SHP77 treated with DMSO at 0.1 percent for 48 hours (cell line): ENCODE measurements at places on chromosomes 6 and 20.

DNA sequence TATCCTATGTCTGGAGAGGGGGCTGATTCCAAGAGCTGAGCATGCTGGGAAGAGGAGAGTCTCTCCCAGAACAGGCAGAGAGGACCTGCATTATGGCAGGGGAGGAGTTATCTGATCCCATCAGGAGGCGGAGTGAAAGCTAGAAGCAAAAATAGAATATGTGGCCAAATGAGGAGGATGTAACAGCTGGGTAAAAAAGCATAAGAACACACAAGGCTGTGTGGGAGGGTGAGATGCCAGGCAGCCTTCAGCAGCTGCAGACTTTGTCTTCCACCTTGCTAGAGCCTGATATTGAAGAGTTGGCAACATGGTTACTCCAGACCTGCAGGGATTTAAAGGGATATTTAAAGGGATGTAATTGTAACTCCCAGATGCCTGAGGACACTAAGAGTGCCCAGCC, 167.1 kb downstream of the PTPRT start:
- no peak for DNase-seq

DNA sequence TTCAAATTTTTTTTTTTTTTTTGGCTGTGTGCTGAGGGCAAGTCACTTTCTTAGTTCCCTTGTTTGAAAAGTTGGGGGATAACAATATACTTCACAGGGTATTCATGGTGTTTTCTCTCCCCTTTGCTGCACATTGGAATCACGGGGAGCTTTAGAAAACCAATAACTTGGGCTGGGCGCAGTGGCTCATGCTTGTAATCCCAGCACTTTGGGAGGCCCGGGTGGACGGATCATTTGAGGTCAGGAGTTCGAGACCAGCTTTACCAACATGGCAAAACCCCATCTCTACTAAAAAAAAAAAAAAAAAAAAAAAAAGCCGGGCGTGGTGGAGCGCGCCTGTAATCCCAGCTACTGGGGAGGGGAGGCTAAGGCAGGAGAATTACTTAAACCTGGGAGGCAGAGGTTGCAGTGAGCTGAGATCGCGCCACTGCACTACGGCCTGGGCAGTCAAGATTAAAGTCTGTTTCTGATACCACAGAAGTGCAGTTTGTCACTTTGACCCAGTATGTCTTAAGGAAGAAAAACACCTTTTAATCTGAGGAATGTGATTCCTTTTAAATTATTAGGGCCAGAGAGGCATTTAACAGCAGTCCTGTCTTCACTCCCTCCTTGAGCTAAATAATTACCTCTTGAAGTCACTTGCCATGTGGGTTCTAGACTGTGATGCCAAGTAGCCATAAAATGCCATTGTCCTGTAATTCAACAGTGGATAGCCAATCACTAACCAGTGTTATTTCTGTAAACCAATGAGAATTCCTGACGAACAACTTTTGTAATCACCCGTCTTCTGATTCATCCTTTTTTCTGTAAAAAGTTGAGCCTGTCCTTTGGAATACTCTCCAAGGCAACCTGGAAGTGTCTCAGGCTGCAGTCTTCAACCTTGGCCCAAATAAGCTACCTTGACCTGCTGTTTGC, 16.1 kb downstream of the SRSF3 start:
- no peak for DNase-seq

GRCh38 chr6:72580281-72580940, 41.5 kb upstream of the KCNQ5 start:
- DNase-seq = peak; percentile 43

DNA sequence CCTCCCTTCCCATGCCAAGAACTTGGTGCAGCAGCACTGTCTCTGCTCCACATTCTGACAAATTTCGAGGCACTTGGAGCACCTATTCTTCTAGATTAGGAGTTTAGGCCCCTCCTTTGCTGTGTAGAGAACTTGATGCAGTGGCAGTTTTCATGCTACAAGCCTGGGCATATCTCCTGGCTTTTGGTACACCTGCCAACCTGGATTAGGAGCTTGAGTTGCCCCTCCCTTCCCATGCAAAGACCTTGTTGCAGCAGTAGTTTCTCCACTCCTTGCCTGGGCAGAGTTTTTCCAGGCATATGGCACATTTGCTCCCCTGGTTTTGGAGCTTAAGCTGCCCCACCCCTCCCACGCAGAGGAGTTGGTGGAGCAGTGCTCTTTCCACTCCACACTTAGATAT, 956.1 kb downstream of the EYS start:
- no peak for DNase-seq

GRCh38 chr6:137353346-137353745, 134.2 kb upstream of the IFNGR1 start:
- DNase-seq = no peak

DNA sequence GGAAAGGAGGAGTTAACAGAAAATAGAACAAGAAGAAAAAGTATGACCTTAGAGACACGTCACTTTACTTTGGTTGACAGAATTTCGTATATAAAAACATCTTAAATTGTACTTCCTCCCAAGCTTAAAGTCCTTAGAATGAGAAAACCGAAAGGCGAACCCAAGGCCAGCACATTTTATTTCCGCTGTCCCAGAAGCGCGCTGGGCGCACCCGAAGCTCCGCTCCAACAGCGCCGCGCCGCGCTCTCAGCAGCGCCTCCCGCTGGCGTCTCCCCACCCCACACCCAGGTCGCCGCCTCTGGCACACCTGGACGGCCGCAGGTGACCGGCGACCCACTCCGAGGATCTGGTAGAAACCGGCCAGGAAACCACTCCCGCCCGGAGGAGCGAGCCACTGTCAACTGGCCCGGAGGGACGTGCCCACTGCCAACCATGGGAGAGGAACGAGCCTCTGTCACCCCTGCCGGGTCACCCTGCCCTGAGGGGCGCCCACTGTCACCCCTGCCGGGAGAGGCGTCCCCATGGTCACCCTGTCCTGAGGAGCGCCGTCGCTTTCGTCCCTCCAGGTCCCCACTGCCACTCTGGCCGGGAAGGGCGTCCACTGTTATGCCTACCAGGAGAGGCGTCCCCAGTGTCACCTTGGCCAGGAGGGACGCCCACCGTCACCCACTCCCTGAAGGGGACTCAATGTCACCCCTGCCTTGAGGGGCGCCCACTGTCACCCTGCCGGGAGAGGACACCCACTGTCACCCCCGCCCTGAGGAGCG, 824 bp downstream of the MPC1 start:
- DNase-seq = peak; percentile 72

DNA sequence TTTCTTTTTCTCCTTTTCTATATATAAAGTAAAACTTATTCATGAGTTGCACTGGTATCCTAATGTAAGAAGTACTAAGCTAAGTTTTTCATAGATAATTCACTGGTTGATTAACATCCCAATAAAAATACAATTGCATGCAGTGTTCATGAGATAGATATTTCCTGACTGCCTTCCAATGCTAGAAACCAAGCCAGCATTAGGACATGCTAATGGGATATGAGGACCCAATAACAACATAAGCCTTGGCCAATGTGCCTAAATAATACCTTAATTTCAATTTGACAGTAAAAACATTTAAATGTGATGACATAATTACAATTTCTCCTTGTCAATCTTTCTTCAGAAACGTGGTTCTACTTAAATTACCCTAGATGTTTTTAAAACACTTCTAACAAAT, 152.7 kb downstream of the RNGTT start:
- no peak for DNase-seq

GRCh38 chr6:16420715-16421461, 182.5 kb downstream of the GMPR start:
- DNase-seq = no peak

GRCh38 chr6:164063346-164063745, 648.8 kb downstream of the QKI start:
- DNase-seq = no peak

DNA sequence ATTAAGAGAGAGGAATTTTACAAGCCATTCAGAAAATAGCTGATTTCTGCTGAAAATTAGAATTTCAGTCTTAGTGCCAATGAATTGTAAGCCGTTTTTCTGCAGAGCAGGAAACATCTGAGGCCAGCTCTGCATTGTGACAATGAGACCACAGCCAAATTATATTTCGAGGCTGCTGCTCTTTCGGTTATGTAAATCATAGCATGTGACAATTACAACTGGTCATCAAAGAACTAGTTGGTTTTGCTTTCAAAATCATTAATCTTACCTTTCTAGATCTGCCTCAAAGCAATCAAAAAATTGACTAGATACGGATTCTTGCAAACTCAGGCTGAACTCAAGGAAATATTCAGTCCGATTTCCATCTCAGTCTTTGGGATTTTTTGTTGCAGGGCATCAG, 33.4 kb upstream of the INSM1 start:
- no peak for DNase-seq

DNA sequence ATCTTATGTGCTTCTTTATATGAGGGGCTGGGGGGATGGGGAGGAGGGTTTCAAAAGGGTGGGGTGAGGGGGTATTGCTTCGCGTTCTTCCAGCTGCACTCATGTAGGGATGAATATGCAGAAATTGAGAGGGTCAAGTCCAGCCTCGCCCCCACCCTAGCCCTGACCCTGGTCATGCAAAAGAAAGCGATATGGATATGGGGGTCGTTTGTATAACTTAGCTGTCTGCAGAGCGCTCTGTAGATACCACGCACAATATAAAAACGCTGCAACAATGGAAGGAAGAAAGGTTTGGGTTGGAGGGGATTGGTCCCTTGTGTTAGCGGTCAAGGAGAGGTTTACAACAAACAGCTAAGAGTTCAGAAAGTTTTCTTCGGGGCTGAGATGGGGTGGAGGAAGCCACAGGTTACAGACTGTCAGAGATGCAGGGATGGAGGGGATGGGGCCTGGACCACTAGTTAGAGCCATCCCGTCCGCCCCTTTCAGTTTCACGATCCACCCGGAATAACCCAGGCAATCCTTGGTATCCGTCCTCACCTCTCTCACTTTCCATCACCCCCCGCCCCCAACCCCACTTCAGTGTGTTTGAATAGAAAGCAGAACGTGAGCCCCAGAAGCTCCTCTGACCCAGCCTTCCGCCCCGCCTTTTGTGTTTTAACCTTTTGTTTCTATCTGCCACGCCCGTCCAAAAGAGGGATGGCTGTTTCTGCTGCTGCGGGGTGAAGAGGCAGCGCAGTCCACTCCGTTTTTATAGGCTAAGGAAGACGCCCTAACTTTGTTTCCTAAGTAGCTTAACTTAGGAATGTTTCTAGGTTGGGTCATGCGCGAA, 73.5 kb downstream of the SOX4 start:
- DNase-seq = no peak

DNA sequence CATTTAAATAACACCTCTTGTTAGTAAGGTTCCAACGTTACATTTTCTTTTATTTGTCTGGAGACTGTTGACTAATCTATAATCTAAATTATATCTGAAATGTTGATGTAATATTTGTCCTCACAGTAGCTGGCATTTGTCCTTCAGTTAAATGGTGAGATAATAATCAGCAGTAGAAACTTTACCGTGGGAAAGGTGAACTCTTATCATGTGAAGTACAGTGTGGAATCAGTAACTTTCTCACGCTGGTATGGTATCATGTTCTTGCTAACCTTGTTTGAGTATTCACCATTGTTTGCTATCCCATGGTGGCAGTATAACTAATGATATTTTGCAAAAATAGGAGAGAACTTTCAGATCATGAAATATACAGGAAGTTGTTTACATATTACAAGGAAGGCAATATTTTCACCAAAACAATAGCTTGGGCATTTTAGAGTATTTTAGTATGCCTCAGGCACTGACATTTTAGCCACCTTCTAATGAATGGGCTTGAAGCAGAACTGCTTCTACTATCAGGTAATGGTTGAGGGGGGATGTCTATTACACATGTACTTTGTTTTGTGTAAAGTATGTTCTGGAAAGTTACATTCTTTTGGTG, 4.8 kb downstream of the GMNN start:
- no peak for DNase-seq

DNA sequence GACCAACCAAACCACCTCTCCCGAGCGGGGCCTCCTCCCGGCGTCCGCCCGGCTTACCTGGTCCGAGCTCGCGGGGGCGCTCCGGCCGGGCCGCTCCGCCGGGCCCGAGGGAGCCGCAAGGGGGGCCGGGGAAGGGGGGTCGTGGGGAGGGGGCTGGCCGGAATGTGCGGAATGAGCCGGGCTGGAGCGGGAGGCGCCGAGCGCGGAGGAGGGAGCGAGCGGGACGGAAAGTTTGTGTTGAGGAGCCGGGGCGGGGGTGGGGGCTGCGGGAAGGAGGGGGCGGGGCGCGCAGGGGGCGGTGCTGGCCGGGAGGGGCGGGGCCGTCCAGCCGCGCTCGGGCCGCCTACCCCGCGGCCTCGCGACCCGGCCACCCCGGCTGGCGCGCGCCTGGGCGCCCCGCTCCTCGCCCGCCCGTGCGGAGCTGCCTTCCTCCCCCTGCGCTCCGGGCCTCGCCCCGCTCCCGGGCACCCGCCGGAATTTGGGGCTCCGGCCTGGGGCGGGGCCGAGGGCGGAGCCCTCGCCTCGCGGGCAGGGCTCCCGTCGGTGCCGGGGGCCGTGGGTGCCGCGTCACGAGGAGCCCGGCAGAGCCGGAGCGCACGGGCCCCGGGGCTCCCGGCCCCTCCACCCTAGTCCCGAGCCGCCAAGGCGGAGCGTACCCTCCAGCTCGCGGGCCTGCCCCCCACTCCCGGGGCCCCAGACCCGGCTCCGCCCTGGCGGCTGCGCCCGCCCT, at the start of gene TEAD3:
Gene TEAD3, minus strand, starts transcription at position 239 of the 730 bp plus-strand sequence.
- DNase-seq = no peak

- no peak for DNase-seq
These were observed 78.9 kb downstream of the CD24 start for GRCh38 chr6:106895703-106896040.

DNA sequence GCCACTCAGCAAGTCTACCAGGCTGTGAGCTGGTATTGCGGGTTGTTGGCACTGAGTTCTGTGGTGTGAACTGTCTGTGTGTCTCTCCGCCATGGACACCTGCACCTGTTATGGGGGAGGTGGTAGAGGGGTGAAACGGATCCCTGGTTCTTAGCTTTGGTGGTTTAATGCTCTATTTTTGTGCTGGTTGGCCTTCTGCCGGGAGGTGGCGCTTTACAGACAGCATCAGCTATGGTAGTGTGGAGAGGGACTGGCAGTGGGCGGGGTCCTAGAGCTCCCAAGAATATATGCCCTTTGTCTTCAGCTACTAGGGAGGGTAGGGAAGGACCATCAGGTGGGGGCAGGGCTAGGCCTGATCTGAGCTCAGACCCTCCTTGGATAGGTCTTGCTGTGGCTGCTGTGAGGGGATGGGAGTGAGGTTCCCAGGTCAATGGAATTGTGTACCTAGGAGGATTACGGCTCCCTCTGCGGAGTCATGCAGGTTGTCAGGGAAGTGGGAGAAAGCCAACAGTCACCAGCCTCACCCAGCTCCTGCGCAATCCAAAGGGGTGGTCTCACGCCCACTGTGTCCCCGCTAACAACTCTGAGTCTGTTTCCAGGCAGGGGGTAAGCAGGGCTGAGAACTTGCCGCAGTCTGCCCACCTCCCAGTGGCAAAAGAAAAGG, 154.3 kb downstream of the CCDC170 start:
- DNase-seq = peak; percentile 2
